ENCODE measurements at places on chromosomes 4 and X.

- peak; percentile 84 for DNase-seq
Measured at GRCh38 chr4:128454281-128454871, 166.8 kb upstream of the PGRMC2 start.

DNA sequence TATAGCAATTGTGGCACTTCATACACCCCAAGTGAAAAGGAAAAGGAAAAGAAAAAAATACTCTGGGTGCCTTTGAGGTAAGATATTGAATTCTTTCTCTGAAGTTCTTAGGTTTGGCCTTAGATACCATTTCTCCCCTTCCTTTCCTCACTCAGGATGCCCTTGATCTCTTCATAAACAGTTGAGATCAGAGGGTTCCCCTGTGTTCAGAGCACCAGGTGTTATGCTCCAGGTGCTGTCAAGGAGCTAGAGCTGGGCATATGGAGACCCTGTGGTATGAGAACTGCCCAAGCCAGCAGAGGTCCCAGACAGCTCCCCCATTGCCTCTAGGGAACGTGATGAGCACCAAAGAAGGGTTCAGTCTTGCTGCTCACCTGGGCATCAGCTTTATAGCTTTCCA lies 17.1 kb upstream of the CD40LG start:
- no peak for DNase-seq

GRCh38 chr4:145954924-145955339 lies 16.3 kb upstream of the ZNF827 start:
- DNase-seq: no peak

- no peak for DNase-seq
Measured at GRCh38 chrX:118345045-118345463, 852 bp upstream of the WDR44 start.

GRCh38 chr4:182604953-182605352 lies 312.2 kb downstream of the DCTD start:
- no peak for DNase-seq

GRCh38 chrX:103518571-103518970 lies 718 bp downstream of the RAB40A start:
- no peak for DNase-seq

GRCh38 chr4:130808492-130808891 lies 1712.5 kb downstream of the C4orf33 start:
- no peak for DNase-seq

DNA sequence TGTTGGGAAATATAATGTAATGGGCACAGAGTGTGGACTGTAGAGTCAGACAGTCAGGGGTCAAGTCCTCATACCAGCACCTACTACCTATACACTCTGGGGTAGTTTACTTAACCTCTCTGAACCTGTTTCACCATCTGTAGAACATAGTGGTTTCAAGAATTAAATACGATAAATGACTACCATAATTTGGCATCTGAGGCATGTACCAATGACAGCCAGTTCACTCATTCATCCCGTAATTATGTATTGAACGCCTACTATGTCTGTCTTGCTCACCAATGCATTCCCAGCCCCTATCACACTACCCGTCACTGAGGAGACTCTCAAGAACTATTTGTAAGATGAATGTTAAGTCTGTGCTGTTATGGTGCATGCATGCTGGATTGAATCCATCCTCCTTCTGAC lies 2.0 kb upstream of the FGB start:
- no peak for DNase-seq

- no peak for DNase-seq
Measured at GRCh38 chr4:159185591-159186023, 82.7 kb downstream of the RAPGEF2 start.

- DNase-seq: no peak
Measured at GRCh38 chrX:107978707-107979307, 3.4 kb downstream of the TEX13B start.

DNA sequence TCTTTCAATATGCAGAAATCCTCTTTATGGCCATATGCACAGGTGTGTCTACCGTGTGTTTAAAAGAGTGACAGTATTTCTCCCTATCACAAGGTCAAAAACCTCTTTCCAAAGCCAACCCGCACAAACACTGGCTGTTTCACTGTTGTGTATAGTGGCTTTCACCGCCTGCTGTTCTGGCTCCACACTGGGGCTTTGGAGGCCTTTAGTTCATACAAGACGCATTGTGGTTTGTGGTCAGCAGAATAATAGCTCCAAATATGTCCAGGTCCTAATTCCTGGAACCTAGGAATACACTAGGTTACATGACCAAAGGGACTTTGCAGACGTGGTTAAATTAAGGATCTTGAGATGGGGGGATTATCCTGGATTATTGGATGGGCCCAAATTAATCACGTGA lies 40.7 kb upstream of the FAM9A start:
- no peak for DNase-seq

DNA sequence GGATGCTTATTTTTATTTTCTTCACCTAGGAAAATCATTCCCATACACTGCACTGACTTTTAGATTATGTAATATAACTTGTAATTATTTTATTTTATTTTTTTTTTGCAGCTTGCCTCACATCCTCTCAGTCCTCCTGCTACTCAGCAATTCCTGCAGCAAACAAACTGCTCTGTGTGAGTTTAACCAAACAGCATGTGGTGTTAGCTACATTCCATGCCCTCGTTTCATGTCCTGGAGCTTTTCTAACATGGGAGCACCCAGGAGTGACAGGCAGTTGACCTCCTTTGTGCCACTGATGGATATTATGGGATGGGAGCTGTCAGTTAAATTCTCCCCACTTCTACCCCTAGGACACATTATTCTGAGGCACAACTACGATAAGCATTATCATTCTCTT lies 24.8 kb downstream of the CXCL1 start:
- no peak for DNase-seq

DNA sequence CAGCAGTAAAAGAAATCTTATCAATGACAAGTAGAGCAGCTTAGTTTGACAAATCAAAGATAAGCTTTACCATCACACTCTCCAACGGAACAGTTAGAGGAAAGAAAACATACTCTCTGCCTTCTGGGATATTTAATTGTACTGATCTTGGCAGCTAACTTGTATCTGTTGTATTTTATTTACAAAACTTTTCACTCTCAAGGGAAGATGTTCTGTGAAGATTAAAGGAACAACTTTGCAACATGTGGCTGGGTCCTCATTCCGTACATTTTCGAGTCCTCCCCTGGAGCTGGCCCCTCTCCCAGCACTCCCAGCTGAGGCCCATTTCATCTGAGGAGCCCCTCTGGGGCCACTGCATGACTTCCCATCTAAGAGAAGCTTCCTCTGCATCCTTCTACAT lies 74.4 kb downstream of the RPS3A start:
- no peak for DNase-seq

DNA sequence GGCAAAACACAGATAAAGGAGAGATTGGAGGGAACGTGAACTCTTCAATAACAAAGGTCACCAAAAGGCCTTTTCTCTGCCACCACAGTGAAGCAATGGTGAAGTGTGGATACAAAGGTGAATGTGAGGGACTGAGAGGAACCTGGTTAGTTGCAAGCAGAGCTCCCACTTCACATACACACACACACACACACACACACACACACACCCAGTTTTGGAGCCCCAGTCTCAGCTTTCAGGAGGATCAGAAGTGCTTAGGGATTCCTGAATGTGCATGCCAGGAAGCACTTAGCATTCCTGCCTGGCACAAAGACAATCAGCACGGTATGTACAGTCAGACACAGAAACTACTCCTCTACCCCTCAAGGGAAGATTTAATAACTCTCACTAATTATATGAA lies 71.5 kb downstream of the ARHGEF9 start:
- DNase-seq: peak; percentile 9

GRCh38 chr4:55311792-55312488 lies 34.1 kb upstream of the SRD5A3 start:
- DNase-seq: no peak

- no peak for DNase-seq
Measured at GRCh38 chr4:151865312-151865711, 104.5 kb upstream of the GATB start.

- DNase-seq: no peak
Measured at GRCh38 chr4:109238746-109239145, 63.7 kb downstream of the COL25A1 start.

DNA sequence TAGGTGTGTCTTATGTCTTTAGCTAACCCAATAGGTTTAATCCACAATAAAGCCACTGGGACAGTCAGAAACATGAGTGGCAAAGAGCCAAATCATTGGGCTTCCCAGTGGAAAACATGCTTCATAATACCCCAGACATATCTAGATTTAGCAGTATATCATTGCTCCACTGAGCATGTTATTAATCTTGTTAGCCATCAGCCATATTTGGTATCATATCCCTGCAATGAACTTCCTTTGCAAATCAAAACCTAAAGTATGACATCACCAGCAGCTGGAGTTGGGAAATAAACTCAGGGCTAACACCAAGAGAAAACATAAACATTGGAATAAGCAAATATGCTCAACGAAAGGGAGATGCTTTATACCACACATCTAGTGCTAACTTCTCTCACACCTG lies 280.8 kb upstream of the NOCT start:
- DNase-seq: no peak

DNA sequence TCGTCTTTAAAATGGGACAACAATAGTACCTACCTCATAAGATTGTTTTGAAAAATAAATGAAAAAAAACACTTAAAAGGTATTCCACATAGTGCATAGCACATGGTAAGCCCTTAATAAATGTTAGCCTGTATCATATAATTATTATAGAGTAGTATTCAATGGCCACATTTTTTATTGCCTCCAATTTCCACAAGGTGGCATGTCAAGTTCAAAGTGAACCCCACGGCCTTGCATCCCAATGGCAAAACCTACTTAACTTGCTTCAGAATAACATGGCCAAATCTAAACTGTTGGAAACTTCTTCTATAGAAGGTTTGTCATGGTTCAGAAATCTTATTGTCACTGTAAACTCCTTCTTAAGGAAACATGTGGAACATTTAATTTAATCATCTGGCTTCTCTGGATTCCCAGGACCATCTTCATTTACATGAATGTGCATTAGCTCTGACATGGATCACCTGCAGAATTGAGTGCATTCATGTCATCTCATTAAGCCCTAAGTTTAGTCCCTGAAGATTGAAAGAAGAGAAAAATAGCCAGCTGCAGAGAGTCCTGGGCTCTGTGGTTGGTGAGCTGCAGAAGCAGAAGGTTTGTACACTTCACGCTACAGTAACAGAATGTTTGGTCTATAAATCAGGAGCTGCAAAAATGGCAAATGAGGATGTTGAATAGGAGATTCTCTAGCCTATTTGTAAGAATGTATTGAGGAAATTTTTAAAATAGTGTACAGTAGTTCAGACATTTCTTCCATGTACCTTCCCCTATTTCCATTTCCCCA lies 61.0 kb downstream of the ANXA3 start:
- DNase-seq: no peak

DNA sequence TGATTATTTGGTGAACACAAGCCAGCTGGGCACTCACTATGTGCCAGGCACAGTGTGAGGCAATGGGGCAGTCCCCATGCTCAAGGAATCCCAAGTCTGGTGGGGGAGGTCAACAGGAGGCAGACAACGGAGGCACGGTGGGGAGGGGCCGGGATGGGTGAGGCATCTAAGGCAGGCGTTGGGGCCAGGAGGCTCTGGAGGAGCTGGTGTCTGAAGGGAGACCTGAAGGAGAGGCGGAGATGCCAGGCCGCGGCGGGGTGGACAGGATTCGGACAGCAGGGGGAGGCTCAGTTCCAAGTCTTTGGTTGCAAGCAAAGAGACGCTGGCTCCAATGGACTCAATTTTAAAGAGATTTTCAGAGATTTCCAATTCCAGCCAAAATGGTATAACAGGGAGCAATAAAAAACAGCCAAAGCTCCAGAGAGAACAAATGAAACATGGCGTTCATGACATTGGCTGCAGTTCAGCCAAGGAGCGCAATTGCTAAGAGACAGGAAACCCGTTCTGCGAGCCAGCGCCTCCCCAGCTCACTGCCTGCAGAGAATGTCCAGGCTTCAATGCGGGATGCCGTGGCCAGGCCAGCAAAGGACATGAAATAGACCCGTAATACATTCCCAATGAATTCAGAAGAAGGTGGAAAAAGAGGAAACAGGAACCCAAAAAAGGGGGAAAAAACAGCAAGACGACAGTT lies 105.2 kb upstream of the LRPAP1 start:
- DNase-seq: no peak

DNA sequence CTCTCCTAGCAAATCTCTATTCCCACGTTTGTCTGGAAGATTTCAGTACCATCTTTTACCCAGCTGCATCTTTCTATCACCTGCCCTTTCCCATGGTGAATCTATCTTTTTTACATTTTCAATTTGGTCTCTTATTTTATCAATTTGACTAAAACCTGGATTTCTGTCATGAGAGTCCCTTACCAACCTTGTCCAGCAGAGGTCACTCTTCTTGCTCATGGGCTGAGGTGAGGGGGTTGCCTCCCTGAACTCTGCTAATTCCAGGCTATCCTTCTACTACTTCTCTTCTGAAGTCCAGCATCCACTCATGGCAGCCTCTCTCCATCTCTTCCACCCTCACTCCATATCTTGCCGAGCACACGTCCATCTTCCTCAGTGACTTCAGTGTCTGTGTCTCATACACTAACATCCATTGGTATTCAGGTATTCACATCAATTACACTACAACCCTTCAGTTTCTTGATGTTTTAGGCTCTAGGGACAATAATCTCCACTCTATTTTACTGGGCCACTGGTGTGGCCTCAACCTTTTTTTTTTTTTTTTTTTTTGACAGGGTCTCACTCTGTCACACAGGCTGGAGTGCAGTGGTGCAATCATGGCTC lies 17.8 kb upstream of the ZNF827 start:
- DNase-seq: peak; percentile 49

DNA sequence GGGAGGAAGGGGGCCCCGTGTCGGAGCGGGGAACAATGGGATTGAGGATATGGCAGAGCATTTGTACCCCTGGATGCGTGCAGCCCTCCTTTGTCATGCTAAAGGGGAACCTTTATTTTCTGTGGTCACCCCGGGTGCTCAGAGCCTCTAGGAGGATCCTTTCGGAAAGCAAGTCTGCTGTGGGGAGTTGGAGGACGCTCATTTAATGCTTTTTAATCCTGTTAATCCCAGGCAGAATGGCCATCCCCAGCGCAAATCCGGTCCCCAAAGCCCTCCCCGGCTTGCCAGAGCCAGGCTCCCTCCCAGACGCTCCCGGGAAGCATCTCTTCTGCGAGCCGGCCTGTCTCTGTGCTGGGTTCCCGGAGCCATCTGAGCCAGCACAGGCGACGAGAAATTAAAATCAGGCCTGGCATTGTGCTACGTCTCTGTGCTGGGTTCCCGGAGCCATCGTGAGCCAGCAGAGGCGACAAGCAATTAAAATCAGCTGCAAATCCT lies 113.2 kb upstream of the PPP2R3B start:
- peak; percentile 43 for DNase-seq

- DNase-seq: no peak
Measured at GRCh38 chr4:82381661-82382296, 8.0 kb upstream of the HNRNPD start.

GRCh38 chr4:124526331-124526730 lies 186.2 kb downstream of the ANKRD50 start:
- DNase-seq: no peak

- DNase-seq: no peak
Measured at GRCh38 chrX:10931976-10932375, 179.2 kb upstream of the HCCS start.

DNA sequence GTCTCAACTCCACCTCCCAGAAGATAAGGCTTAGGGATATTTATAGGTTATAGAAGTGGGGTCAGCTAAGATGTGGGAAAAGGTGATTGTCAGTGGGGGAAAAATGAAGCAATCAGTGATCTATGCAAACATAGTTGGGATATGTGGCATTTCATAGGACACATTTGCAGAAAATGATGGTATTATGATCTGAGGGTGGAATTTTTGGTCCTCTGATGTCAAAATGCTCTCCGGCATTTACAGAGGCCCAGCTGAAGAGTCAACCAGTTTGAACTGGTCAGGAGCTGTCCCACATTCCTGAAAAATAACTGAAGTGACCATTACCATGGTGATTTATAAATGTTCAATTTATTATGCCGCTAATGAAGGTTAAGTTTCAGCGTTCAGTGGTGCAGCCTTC lies 12.2 kb upstream of the HPGD start:
- DNase-seq: no peak

Data from WTC11 (cell line).